ENCODE measurements at places on chromosomes 11 and 22. TPM values are rescaled to one million over a fixed set of nuclear protein-coding genes. Genes with fewer than 3 reads are reported as not detected.

The MYEOV gene
- 0.14 TPM for total RNA-seq

The MRGPRX4 gene
- not detected for total RNA-seq

The SLC37A2 gene
- 1.0 TPM for total RNA-seq

The RAG2 gene
- total RNA-seq: not detected

The ZPR1 gene
- 52.0 TPM for total RNA-seq

The PDGFB gene
- 8.0 TPM for total RNA-seq

The MAJIN gene
- not detected for total RNA-seq
